Kidney (tissue), 22 donors: ENCODE measurements at places on chromosomes 1 and 21.

- no peak for DNase-seq
Observed at GRCh38 chr1:165050246-165050645, 306.3 kb downstream of the LMX1A start.

- DNase-seq: no peak
Observed at GRCh38 chr1:15454256-15454655, 2.3 kb upstream of the CELA2A start.

GRCh38 chr1:19799230-19800075 lies at the start of gene TMCO4:
TMCO4 (minus strand) TSS chr1:19799916; CDS start chr1:19780758, 19,158 bp downstream.
- peak; percentile 73 for DNase-seq

DNA sequence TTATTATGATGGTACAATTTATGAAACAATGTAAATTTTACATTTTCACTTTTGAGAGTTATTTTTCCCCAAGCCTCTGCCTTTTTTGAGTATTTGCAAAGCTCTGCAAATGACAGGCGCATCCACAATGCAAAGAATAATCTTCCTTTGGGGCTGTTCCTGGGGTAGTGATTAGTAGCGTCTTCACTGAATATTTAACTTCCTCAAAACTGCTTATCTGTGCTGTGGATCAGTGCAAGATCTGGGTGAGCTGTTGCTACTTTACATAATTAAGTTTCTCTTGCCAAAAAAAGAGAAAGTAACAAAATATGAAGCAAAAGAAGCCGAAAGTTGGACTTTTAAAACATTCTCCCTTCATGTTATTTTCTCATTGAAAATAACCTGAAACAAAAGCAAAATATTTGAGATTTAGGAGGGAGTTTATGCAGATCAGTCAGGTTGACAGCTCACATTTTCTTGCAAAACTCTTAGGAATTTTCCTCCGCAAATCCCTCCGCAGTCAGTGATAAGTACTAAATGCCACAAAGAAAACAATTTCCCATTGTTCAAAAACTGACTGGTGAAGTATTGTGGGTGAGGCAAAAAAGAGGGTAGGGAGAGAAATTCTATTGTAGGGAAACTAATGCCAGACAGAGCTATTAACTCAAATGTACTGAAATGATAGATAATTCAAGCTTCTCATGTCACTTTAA lies 276.4 kb upstream of the B3GALT2 start:
- DNase-seq: peak; percentile 3

DNA sequence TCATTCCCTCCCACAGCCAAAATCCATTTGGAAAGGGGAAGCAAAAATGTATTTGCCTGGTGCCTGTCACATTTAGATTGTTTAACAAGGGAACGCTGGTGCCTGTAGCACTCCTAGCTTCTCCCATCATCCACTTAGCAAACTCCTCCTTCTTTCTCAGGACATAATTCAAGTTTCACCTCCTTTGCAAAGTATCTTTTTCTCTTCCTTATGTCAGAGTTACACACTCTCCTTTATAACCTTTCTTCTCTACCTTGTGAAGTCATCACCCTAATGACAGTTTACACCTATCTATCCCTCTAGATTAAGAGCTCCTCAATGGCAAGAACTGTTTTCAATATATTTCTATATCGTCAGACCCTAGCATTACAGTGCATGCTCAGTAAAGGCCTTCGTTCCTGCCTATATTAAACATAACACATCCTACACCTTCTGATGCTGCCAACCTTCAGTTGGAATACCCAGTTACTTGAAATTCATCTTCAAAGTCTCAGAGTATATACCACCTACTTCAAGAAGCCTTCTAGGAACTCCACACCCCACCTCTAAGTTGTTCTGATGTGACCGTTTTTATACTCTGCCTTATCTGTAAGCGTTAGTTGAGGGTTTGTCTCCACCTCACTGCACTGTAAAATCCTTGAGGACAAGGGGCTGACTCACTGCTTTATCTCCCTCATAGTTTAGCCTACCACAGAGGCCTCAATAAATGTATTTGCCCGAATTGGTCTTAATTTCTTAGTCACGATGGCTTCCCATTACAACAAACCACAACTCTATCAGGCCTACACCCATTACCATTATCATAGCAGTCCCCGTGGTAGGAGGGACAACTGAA lies 1.0 kb upstream of the EPS15 start:
- DNase-seq: no peak

- no peak for DNase-seq
Observed at GRCh38 chr21:36708286-36709029, 9.5 kb downstream of the SIM2 start.

GRCh38 chr1:20383631-20384030 lies 93.0 kb downstream of the VWA5B1 start:
- DNase-seq: no peak

- no peak for DNase-seq
Observed at GRCh38 chr1:223211323-223211985, 68.4 kb upstream of the TLR5 start.

GRCh38 chr21:25405984-25406383 lies 201.3 kb downstream of the MRPL39 start:
- DNase-seq: no peak

DNA sequence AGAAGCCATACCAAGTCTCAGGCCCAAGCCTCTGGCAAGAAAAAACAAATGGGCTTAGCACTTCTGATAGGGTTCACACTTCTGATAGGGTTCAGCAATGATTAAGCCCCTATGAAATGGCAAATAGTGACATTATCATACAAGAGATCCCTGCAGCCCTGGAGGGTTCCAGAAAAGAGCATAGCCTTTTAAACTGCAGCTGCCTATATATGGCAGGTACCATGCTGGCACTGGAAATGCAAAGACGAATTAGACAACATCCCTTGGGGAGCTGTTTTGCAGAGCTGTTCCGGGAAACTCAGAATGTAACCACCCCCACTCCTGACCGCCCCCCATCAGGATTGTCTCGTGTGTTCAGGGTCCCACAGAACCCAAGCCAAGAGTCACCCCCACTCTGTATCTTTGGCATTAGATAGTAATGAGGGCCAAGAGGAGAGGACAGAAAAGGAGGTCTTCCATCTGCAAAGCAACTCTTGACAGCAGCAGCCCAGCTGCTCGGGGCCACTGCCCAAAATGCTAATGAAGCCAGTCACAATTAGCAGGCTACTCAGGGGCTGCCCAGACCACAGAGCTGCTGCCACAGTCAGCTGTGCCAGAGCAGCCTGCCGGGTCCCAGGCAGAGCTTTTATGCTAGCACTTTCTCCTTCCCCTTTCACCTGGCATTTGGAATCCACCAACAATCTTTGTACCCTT lies 50.9 kb downstream of the ITPKB start:
- DNase-seq: no peak

DNA sequence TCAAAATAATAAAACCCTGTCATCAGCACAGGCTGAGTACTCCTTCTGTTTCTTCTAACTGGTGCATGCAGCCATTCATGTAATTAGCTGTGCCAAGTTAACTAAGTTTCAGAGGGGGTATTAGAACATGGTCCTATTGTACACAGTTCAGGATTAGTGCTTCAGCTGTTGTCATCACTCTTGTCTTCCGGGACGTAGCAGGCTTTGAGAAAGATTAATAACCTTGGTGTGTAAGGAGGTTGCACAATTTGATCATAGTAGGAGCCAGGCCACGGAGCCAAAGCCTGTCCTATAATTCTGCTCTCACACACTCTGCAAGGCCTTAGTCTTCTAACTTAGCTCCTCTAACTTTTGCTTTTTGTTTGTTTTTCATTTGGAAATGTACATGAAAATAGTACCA lies 44.7 kb downstream of the PTGFRN start:
- no peak for DNase-seq
